ENCODE measurements at places on chromosomes 2 and 18.

DNA sequence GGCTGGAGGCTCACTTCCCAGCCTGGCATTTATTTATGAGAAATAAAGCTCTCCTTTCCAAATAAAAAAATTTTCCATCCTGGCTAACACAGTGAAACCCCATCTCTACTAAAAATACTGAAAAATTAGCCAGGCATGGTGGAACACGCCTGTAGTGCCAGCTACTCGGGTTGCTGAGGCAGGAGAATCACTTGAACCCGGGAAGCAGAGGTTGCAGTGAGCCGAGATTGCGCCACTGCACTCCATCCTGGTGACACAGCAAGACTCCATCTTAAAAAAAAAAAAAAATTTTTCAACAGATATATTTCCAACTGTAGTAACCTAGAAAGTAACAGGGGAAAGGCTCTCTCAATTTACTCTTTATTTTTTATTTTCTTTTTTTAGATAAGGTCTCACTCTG is 6.1 kb upstream of the PCBP1 start:
- DNase-seq = no peak

GRCh38 chr2:1010415-1010930 is 59.8 kb downstream of the SNTG2 start:
- peak; percentile 59 for DNase-seq

DNA sequence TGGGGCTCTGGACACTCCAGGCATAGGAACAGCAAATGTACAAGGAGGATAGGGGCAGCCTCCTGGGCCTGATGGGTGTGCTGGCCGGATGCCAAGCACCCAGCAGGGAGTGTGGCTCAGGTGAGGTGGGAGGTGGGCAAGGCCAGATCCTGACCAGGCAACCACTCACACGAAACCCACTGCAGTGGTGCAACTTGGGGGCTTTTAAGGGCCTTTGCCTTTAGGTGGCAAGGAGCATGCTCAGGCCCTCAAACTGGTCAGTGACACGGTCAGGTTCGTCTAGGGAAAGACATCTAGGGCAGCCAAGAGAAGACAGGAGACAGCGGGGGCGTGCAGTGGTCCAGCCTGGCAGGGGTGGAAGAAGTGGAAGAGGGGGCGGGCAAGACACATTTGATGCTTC is 18.4 kb upstream of the TEX51 start:
- no peak for DNase-seq

- no peak for DNase-seq
Measured at GRCh38 chr2:11163439-11164317, 8.4 kb downstream of the SLC66A3 start.

DNA sequence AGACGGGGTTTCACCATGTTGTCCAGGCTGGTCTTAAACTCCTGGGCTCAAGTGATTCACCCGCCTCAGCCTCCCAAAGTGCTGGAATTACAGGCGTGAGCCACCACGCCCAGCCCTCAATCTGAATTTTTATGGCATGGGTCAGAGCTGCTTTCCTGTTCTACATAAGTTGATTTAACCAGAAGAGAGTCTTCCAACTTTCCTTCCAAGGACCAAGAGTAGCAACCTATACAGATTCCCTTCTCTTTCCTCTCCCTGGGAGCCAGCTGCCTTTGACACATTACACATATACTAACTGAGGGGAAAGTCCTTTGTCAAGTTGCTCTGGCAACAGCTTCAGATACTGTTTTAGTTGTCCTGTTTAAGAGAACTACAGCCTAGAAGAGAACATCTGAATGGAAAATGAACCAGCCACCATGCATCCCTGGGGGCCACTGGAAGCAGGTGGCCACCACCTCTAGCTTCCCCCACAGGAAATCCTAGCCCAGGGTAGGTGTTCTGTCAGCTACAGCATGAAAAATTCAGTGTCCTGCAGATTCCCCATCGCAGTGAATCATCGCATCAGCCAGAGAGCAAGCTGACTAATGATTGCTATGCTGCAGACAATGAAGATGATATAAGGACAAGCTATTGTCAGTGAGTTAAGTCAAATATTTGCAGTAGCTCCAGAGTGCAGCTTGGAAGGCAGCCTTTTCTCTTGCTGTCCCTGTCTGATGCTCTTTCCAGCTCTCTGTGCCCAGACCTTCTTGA is 62.9 kb downstream of the POMC start:
- no peak for DNase-seq

DNA sequence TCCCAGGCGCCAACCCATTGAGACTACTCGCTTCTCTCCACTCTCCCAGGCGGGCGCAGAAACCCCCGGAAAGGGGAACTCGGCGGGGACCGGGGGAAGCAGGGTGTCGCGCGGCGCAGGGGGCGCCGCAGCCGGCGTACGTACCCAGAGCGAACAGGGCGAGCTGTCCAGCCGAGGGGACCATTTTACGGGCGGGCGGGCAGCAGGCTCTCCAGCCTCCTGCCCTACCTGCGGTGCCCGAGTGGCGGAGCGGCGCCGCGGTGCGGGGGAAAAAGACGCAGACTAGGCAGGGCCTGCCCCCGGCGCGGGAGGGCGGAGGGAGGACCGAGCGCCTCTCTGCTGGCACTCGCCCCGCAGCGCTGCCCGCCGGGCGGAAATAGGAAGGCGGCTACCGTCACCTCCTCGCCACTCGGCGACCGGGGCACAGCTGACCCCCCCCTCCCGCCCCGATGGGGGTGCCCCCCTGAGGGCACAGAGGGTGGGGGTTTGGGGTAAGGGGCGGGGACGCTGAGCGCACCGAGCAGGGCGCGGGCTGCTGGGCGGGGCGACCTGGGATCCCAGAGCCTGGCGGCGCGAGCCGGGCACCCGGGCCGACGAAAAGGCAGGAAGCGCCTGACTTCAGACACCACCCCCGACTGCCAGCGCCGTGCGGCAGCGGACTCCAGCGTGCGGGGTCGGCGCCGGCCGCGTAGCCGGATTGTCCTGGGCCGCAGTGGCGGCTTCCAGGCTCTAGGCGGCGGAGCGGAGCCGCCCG is at the start of gene TGFA:
Gene TGFA (minus strand): TSS at position 243 of the 754 bp plus-strand sequence. CDS start 59 bp downstream, at position 184.
- no peak for DNase-seq

GRCh38 chr2:6845312-6845711 is 20.4 kb downstream of the CMPK2 start:
- DNase-seq = no peak

DNA sequence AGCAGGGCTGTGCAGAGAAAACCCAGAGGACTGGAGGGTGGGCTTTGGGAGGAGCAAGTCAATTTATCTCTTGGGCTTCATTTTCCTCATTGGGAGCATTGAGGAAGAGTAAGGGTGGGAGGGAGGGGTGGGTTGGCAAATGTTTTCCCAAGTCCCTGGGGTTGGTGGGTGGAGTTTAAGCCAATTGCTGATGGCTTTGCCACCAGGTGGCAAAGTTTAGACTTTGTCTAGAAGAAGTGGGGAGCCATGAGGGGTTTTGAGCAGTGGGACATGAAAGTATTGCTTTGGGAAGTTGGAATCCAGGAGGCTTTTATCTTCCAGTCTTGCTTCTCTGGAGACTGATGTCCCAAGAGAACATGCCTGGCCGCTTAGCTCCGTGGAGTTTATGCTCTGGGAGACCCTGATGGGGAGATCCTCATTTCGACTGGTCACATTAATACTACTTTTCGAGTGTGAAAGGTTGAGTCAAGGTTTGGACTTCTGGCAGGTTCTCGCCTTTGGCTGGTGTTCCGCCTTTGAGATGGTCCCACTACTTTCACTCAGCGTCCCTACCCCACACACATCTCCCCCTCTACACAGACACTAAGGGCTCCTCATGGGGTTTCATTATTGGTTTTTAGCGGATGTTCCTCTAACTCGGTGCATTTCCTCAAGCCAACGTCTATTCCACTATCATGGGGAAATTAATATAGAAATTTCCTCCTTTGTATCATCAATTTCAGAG is 126.7 kb downstream of the PRKCE start:
- DNase-seq = no peak

- DNase-seq = no peak
Measured at GRCh38 chr2:199847181-199847864, 3.7 kb downstream of the FTCDNL1 start.

DNA sequence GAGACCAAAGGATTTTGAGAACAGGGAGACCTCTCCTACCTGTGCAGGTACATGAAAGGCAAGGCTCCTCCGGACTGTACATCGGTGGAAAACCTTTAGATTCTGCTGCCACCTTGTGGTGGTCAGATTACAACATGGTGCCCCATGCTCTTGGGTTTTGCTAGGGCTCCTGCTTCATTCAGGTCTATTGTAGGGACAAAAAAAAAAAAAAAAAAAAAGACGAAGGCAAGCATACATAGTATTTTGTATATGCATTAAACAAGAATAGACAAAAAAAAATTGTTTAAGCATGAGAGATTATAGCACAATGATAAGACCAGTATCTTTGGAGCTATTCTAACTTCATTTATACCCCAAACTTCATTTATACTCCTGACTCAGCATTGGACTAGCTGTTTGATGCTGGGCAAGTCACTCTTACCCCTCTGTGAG is 27.4 kb upstream of the SPR start:
- peak; percentile 34 for DNase-seq

DNA sequence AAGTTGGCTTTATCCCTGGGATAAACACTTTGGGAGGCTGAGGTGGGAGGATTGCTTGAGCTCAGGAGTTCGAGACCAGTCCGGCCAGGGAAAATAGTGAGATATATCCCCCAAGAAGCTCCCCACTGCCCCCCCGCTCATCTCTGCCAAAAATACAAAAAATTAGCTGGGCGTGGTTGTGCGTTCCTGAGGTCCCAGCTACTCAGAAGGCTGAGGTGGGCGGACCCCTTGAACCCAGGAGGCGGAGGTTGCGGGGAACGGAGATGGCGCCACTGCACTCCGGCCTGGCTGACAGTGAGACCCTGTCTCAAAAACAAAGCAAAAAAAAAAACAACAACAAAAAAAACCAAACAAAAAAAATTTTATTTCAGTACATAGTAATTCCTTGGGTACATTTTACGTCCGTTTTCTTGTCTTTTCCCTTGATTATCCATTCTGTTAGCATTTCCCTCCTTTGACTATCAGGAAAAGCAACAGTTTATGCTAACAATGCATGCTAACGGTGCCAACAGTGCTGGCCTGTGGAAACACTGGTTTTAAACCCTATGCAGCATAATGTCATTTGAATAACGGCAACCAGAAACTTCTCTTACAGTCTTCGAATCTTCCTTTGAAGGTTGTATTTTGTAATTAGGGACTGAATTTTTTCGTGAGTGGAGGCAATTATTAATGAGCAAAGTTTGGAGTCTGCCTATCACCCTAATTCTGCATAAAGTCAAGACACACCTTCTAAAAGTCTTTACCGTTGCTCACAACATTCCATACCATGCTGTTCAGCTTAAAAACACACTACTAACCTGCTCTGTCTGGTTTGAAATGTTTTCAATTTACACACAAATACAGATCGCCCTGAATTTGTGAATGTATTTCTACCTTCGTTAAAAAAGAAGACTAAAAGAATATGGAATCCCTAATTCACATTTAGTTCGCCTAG is 721 bp upstream of the MIB1 start:
- DNase-seq = no peak

DNA sequence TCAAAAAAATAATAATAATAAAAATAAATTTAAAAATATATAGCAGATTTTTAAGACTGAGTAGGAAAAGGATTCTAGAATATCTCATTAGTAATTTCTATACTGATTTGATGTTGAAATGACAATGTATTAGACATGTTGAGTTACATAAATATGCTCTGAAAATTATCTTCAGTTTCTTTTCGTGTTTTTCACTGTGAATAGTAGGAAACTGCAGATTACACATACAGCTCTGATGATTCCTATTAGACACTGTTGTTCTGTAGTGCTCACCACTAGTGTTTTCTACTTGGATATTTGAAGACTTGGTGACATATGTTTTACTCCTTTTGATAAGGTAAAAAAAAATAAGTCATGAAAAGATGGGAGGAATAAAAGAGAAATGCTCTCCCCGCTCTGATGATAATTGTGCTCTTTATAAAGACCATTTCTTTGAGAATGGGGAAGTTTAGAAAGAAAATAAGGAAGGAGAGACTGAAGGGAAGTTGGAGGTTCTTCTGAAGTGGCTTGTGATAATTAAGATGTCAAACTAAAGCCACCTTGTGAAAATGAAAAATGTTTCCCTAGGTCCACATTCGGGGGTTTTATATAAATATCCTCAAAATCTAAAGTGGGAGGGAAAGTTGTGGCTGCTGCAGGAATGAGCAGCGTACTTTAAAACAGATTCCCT is 52.9 kb downstream of the SLC9A2 start:
- no peak for DNase-seq

DNA sequence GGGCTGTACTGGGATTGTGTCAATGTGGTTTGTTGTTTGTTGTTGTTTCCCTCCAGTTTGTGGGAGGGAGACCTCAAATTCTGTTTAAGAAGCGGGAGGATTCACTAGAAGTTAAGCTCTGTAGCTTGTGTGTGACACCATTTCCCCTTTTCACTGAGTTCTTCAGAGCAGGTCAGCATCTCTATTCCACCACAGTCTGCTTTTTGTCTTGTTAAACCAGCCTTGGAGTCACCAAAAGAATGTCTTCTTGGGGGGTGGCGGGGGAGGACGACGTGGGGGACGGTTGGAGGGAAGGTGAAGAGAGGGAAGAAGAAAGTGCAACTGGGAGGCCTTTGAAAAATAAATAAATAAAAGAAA is 2.3 kb upstream of the BCL11A start:
- no peak for DNase-seq

DNA sequence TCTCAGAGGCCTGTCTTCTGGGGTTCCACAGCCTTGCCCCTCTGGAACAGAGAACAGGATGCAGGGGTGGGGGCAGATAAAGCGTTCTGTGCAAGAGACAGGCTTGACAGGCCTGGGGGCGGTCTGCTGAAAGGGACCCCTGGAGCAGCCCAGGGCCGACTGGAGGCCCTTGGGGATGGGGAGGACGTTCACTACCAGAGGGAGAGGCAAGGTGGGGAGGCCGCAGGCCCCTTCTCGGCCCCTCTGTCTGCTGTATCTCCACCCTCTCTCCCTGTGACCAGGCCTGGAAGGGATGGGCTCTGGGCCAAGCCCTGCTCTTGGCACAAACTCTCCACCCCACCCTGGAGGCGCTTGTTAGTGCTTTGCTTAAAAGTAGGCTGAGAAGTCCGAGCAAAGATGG is 27.3 kb upstream of the INHBB start:
- DNase-seq = no peak

DNA sequence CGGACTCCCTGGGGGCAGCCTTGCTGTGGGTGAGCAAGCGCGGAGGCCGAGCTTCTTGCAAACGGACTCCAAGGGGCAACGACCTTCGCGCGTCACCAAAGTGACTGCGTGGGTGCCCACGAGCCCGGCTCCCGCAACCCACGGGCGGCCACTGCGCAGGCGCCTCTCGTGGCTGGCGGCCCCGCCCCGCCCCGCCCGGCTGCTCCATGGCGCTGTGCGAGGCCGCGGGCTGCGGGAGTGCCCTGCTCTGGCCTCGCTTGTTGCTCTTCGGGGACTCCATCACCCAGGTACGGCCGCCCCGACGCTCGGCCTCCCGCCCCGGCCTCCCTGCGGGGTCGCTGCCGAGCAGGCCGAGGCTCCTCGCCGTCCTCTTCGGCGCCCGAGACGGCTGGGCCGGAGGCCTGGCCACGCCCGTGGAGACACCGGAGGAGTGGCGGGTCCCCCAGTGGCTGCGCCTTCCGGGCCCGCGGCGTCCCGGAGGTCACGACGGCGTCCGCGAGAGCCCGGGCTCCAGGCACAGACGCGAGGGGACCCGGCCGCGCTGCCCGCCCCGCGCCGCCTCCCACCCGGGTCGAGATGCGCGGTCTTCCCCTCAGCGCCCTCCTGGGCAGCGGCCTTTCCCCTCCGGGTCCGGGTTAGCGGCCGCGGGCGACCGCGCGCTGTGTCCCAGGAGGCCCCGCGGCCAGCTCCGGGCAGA is at the start of gene IAH1:
Gene IAH1 (plus strand): TSS at position 191 of the 697 bp plus-strand sequence. CDS start 16 bp downstream, at position 207.
- peak; percentile 13 for DNase-seq
